ENCODE measurements at places on chromosomes 3 and 15. TPM values are rescaled to one million over a fixed set of nuclear protein-coding genes. Genes with fewer than 3 reads are reported as not detected.

SCAPER gene
- total RNA-seq, result 45.3 TPM

CLDN18 gene
- not detected for total RNA-seq

DNA sequence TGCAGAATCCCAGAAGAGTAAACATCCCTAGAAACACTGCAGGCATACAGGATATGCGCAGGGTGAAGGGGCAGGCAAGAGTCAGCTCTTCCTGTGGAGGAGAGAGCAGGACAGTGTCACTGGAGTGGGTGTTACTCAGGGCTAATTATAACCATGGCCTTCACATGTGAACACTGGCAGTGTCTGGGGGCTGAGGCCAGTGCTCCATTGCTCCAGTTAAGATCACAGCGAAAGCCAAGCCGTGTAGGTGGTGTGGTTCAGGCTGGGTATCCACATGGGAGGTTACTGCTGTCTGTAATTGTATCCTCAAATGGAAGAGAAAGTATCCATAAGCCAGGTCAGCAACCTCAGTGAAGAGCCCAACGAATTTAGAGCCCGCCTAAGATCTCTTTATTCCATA lies 84.6 kb downstream of the MESD start:
- no peak for DNase-seq
- H3K27ac ChIP-seq, result no peak overlapping the region
- H3K36me3 ChIP-seq, result no peaks in the 10 kb centered on the region
- H3K27me3 ChIP-seq, result no peaks in the 10 kb centered on the region
- H3K4me1 ChIP-seq, result no peaks in the 10 kb centered on the region

DNA sequence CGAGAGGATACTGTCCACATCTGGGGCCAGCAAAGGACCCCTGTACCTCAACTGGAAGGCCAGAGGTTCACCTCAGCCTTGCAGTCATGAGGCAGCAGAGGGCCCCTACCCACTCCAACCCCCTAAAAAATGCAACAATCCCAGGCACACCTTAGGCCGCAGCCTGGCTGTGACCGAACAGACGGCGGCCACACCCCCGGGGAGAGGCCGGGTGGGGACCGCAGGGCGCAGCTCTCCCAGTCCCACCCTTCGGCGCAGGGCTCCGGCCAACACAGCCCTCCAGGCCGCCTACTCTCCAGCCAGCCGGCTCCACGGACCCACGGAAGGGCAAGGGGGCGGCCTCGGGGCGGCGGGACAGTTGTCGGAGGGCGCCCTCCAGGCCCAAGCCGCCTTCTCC lies 457 bp upstream of the DNAJA4 start:
- no peak for DNase-seq
- peak overlapping the region; percentile 77 for H3K4me3 ChIP-seq
- H3K36me3 ChIP-seq, result no peaks in the 10 kb centered on the region
- H3K4me1 ChIP-seq, result no peaks in the 10 kb centered on the region

GRCh38 chr3:13866041-13866965 lies 13.6 kb downstream of the WNT7A start:
- no peak for DNase-seq
- no peaks in the 10 kb centered on the region for H3K4me1 ChIP-seq
- no peak overlapping the region for H3K4me3 ChIP-seq
- H3K27me3 ChIP-seq, result no peaks in the 10 kb centered on the region

GRCh38 chr3:158685159-158685558 lies 12.7 kb upstream of the LXN start:
- H3K27ac ChIP-seq, result no peak overlapping the region
- DNase-seq, result no peak
- no peaks in the 10 kb centered on the region for H3K36me3 ChIP-seq
- H3K4me1 ChIP-seq, result no peaks in the 10 kb centered on the region
- no peaks in the 10 kb centered on the region for H3K27me3 ChIP-seq

PRR20G gene
- not detected for total RNA-seq

DNA sequence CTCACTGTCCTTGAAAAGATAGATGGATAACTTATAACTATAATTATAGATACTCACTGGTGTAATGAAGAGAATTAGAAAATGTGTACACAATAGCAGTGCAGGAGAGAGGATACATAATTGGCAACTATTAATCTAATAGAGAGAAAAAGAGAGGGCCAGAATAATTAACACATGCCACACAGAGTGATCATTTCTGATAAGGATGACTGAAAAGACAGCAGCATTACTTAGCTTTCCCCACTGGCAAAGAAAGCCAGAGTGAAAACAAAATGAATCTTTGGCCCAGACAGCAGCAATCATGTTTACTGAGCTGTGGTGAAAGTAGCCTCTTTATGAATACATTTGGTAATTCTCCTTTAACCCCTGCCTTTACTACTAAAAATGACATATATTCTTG lies 493.3 kb upstream of the ROBO1 start:
- DNase-seq, result no peak
- no peaks in the 10 kb centered on the region for H3K36me3 ChIP-seq
- H3K27ac ChIP-seq, result no peak overlapping the region
- no peaks in the 10 kb centered on the region for H3K27me3 ChIP-seq
- H3K4me3 ChIP-seq, result no peak overlapping the region

COL8A1 gene
- 217 TPM for total RNA-seq

CEP152 gene
- total RNA-seq, result 9.2 TPM

SPATA12 gene
- total RNA-seq, result not detected

DNA sequence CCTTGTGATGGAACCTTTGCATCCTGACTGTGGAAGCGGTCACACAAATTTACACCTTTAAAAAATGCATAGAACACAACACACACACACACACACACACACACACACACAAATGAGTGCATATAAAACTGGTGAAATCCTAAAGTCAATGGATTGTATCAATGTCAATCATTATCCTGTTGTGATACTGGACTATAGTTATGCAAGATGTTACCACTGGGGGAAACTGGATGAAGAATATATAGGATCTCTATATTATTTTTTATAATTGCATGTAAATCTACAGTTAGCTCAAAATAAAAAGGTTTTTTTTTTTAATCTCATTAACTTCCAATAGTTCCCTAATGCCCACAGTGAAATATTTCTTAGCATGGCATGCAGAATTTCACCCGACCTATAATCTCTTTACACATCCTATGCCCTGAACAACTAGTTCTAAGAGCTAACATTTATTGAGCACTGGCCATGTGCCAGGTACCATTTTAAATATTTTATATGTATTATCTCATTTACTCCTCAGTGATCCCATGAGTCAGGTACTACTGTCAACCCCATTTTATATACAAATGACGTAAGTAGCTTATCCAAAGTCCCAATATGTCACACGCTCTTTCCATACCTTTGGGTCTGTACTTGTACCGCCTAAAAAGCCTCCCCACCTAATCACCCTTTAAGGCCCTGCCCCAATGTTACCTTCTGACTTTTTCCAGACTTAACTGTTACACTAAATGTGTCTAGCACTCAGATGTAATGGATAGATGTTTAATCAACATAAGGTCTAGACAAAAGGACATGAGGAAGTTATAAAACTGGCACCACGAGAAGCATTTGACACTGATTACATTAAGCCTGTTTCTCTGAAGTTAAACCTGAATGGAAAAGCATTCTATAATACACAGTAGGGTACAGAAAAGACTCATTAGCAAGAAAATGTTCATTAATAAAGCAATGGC lies 5.5 kb downstream of the ABCC5 start:
- no peaks in the 10 kb centered on the region for H3K36me3 ChIP-seq
- no peak overlapping the region for H3K4me3 ChIP-seq
- H3K27ac ChIP-seq, result no peak overlapping the region
- peaks cover 30% of the 10 kb centered on the region for H3K4me1 ChIP-seq
- DNase-seq, result no peak

DNA sequence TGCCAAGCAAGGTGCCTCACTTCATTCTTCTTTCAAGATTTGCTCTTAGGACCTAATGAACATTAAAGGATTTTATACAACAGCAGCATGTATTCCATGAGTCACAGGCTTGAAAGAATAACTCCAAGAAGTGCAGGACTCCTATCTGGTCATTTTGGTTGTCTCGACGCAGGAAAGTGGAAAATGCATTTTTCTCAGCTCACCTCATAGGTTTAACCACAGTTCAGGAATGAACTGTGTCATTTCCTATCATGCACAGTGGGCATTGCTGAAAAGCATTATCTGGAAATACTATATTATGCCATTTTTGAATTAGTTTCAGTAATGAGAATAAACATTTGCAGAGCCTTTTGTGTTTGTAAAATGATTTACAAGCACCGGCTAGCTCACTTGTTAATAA lies 98.7 kb upstream of the BFSP2 start:
- no peaks in the 10 kb centered on the region for H3K4me1 ChIP-seq
- no peaks in the 10 kb centered on the region for H3K36me3 ChIP-seq
- H3K27ac ChIP-seq, result no peak overlapping the region
- DNase-seq, result no peak

GRCh38 chr3:111598552-111598951 lies 3.4 kb upstream of the ZBED2 start:
- no peak overlapping the region for H3K4me3 ChIP-seq
- H3K27me3 ChIP-seq, result no peaks in the 10 kb centered on the region
- H3K4me1 ChIP-seq, result no peaks in the 10 kb centered on the region
- no peak overlapping the region for H3K27ac ChIP-seq
- no peak for DNase-seq

DNA sequence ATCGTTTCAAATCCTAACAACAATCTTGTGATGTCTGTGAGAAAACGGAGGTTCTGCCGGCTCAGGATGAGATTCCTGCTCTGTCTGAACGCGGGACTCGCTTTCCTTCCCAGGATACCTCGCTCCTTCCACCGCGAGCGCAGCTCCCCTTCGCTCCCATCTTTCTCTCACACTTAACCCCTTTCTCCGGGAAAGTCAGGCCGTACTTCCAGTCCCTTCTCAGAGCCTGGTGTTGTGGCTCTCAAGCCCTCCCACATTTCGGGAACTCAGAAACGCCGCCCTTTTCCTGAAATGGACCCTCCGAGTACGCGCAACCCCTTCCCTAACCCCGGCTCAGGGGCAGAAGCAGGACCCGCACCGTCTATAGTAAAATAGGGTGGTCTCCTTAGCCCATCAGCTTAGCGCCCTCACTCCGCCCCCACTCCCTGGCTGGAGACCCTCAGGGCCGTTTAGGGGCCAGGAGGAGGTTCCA lies 378 bp upstream of the FEM1B start:
- DNase-seq, result no peak
- peak overlapping the region; percentile 96 for H3K27ac ChIP-seq
- peak overlapping the region; percentile 99 for H3K4me3 ChIP-seq
- no peaks in the 10 kb centered on the region for H3K27me3 ChIP-seq
- no peaks in the 10 kb centered on the region for H3K36me3 ChIP-seq
- H3K4me1 ChIP-seq, result no peaks in the 10 kb centered on the region

KLHL18 gene
- 8.2 TPM for total RNA-seq

- H3K36me3 ChIP-seq, result no peaks in the 10 kb centered on the region
- H3K4me3 ChIP-seq, result no peak overlapping the region
- no peak for DNase-seq
- peak overlapping the region; percentile 87 for H3K27ac ChIP-seq
- no peaks in the 10 kb centered on the region for H3K27me3 ChIP-seq
- peaks cover 37% of the 10 kb centered on the region for H3K4me1 ChIP-seq
Measured at GRCh38 chr3:31968927-31969418, 12.1 kb downstream of the OSBPL10 start.

GASK1A gene
- total RNA-seq, result 43.8 TPM

KCNAB1 gene
- 11.4 TPM for total RNA-seq

ABHD17C gene
- total RNA-seq, result 0.63 TPM

GRCh38 chr15:45399381-45400212 lies 21.3 kb upstream of the GATM start:
- H3K36me3 ChIP-seq, result no peaks in the 10 kb centered on the region
- no peaks in the 10 kb centered on the region for H3K4me1 ChIP-seq
- no peak for DNase-seq
- no peak overlapping the region for H3K27ac ChIP-seq
- no peaks in the 10 kb centered on the region for H3K27me3 ChIP-seq

NR1I2 gene
- 0.87 TPM for total RNA-seq

HTD2 gene
- 15.1 TPM for total RNA-seq

- H3K27ac ChIP-seq, result peak overlapping the region; percentile 60
- peaks cover 45% of the 10 kb centered on the region for H3K4me1 ChIP-seq
- peak overlapping the region; percentile 65 for H3K4me3 ChIP-seq
- H3K36me3 ChIP-seq, result no peaks in the 10 kb centered on the region
Measured at GRCh38 chr3:170419557-170420087, 954 bp downstream of the CLDN11 start.

DNA sequence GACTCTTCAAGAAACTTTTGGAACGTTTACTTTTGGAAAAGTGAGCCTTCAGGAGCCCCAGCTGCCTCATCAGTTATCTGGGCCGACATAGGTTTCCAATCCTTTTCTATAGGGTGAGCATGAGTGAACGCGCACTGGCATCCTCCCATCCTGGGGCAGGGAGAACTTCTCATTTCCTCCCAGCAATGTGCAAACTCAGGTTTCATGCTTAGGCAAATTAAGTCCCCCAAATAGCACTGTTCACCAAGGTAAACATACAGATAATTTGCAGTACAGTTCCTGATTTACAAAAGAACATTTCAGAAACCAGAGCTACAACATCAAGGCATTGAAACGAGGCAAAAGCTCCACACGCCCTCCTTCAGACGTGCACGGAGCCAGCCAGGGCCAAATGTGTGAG lies 333.5 kb upstream of the NR2E3 start:
- no peaks in the 10 kb centered on the region for H3K4me1 ChIP-seq
- no peak overlapping the region for H3K27ac ChIP-seq
- no peak overlapping the region for H3K4me3 ChIP-seq
- H3K27me3 ChIP-seq, result no peaks in the 10 kb centered on the region

DNA sequence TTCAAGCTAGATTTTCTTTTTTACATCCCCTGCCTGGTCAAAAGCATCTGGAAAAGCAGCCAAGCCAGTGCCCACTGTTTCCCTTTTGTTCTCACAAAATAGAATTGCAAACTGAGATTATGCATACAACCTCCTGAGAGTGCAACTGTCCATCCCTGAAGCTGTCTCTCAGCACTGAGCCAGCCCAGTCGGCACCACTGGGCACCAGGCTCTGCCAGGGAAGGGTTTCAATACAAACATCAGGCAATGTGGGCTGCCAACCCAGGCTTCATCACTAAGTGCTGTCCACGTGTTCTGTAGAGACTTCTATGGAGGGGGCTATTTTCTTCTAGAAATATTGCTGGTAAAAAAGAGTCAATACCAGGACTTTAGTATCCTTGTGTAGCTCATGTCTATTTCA lies 356.3 kb upstream of the TBL1XR1 start:
- H3K27me3 ChIP-seq, result no peaks in the 10 kb centered on the region
- no peak for DNase-seq
- no peaks in the 10 kb centered on the region for H3K36me3 ChIP-seq
- no peak overlapping the region for H3K27ac ChIP-seq
- H3K4me1 ChIP-seq, result peaks cover 25% of the 10 kb centered on the region

- no peak for DNase-seq
- no peak overlapping the region for H3K27ac ChIP-seq
- H3K36me3 ChIP-seq, result no peaks in the 10 kb centered on the region
- H3K4me3 ChIP-seq, result no peak overlapping the region
Measured at GRCh38 chr3:161915418-161915750, 418.8 kb downstream of the OTOL1 start.

CYP1A2 gene
- total RNA-seq, result not detected

GRCh38 chr15:56128081-56128480 lies 115.6 kb downstream of the RFX7 start:
- no peak for DNase-seq
- no peaks in the 10 kb centered on the region for H3K27me3 ChIP-seq
